ENCODE measurements at places on chromosomes 2 and 18.

DNA sequence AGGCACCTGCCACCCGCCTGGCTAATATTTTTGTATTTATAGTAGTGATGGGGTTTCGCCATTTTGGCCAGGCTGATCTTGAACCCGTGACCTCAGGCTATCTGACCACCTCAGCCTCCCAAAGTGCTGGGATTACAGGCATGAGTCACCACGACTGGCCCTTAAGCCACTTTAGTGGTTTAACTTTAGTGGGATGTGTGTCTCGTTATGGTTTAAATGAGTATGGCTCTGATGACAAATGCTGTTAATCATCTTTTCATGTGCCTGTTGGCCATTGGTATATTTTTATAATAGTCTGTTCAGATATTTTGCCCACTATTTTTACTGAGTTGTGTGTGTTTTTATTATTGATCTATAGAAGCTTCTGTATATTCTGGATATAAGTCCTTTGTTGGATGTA is 205.9 kb downstream of the MYO1B start:
- DNase-seq = no peak
- H3K27me3 ChIP-seq = no peaks in the 10 kb centered on the region
- no peak overlapping the region for H3K27ac ChIP-seq
- H3K4me1 ChIP-seq = no peaks in the 10 kb centered on the region

- H3K4me1 ChIP-seq = peaks cover 26% of the 10 kb centered on the region
- H3K36me3 ChIP-seq = peaks cover 16% of the 10 kb centered on the region
- no peak overlapping the region for H3K27ac ChIP-seq
- H3K4me3 ChIP-seq = no peak overlapping the region
- H3K27me3 ChIP-seq = no peaks in the 10 kb centered on the region
Observed at GRCh38 chr2:99354070-99354469, 16.9 kb downstream of the EIF5B start.

DNA sequence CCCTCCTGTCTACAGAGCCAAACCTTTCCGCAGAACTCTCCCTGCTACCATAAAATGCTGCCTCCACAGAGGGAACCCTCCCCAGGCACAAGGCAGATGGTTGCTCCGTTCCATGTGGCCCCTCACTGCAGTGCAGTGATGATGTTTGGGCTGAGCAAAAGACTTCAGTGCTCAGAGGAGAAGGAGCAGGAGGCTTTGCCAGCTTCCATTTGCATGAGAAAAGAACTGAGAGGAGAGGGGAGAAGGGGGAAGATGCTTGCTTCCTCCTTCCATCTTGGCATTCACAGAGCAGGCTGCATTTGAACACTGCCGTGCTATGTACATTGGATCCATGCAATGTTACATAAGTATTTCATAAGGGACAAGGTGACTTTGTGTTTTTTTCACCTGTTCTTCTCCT is 46.6 kb upstream of the TMEM200C start:
- H3K27me3 ChIP-seq = peaks cover 20% of the 10 kb centered on the region
- DNase-seq = no peak
- no peaks in the 10 kb centered on the region for H3K4me1 ChIP-seq
- no peak overlapping the region for H3K4me3 ChIP-seq

- H3K27ac ChIP-seq = no peak overlapping the region
- H3K4me3 ChIP-seq = no peak overlapping the region
- H3K27me3 ChIP-seq = peaks cover 3% of the 10 kb centered on the region
- no peaks in the 10 kb centered on the region for H3K4me1 ChIP-seq
- H3K36me3 ChIP-seq = no peaks in the 10 kb centered on the region
- no peak for DNase-seq
Observed at GRCh38 chr18:35905436-35905835, 67.0 kb upstream of the RMP24 start.

GRCh38 chr18:76522122-76522503 is 27.1 kb upstream of the ZNF516 start:
- no peak overlapping the region for H3K4me3 ChIP-seq
- H3K4me1 ChIP-seq = peaks cover 14% of the 10 kb centered on the region
- H3K36me3 ChIP-seq = no peaks in the 10 kb centered on the region

DNA sequence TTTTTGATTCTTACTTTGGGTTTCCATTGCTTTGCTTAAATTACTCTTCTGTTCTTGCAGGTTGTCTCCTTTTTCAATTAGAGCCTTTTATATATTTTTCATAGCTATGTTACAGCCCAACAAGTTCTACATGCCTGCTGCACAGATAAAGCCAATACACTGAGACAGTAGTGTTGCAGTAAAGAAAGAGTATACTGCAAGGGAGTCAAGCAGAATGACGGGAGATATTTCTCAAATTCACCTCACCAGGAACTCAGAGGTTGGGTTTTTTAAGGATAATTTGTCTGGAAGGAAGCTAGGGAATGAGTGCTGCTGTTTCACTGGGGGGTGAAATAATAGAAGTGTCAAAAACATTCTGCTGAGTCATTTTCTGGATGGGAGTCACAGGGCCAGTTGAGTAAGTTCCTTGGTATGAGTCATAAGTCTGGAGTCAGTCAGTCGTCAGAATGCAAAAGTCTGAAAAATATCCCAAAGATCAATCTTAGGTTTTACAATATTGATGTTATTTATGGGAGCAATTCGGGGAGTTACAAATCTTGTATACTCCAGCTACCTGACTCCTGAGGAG is 193.0 kb upstream of the RGPD4 start:
- no peaks in the 10 kb centered on the region for H3K36me3 ChIP-seq
- H3K27me3 ChIP-seq = no peaks in the 10 kb centered on the region
- no peak overlapping the region for H3K27ac ChIP-seq
- no peak for DNase-seq

DNA sequence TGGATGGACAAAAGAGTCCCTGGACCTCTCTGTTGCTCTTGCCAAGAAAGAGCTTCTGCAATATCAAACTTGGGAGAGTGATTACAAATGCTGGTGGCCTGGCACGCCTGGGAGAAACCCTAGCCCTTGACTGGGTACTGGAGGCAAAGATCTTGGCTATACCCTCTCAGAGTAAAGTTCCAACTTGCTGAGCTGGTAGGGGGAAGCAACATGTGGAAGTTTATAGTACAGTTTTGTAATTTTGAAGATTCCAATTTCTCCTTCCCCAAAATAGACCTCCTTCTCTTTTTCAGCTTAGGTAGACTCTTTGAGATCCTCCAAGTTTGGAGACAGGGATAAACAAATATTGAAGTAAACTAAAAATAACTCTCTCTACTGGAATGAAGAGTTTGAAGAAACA is 645.3 kb downstream of the NR4A2 start:
- no peaks in the 10 kb centered on the region for H3K27me3 ChIP-seq
- H3K4me3 ChIP-seq = no peak overlapping the region
- DNase-seq = no peak
- no peaks in the 10 kb centered on the region for H3K36me3 ChIP-seq

- no peak for DNase-seq
- H3K27ac ChIP-seq = no peak overlapping the region
- H3K36me3 ChIP-seq = no peaks in the 10 kb centered on the region
Observed at GRCh38 chr2:157192445-157193423, 64.8 kb upstream of the GALNT5 start.

DNA sequence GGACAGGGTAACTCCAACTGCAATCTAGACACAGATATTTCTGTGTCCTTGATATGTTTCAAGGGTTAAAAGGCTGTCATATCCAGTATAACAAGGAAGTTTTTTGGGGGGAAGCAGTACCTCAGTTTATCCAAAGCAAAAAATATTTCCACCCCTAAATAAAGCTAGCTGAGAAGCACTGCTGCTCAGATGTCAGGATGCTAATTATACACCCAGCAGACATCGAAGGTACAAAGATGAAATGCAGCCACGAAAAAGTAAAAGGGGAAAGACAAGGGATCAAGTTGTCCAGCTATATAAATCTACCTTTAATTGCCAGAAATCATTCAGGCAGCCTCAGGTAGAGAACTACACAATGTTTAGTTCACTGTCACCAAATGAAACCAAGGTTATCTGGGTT is 26.2 kb downstream of the ELAC1 start:
- H3K4me3 ChIP-seq = no peak overlapping the region
- H3K27me3 ChIP-seq = no peaks in the 10 kb centered on the region
- peaks cover 17% of the 10 kb centered on the region for H3K36me3 ChIP-seq
- H3K27ac ChIP-seq = no peak overlapping the region
- DNase-seq = no peak

- H3K27ac ChIP-seq = no peak overlapping the region
- no peaks in the 10 kb centered on the region for H3K36me3 ChIP-seq
- no peaks in the 10 kb centered on the region for H3K4me1 ChIP-seq
- H3K4me3 ChIP-seq = no peak overlapping the region
- no peaks in the 10 kb centered on the region for H3K27me3 ChIP-seq
Observed at GRCh38 chr2:83055376-83056010, 1403.6 kb downstream of the SUCLG1 start.

DNA sequence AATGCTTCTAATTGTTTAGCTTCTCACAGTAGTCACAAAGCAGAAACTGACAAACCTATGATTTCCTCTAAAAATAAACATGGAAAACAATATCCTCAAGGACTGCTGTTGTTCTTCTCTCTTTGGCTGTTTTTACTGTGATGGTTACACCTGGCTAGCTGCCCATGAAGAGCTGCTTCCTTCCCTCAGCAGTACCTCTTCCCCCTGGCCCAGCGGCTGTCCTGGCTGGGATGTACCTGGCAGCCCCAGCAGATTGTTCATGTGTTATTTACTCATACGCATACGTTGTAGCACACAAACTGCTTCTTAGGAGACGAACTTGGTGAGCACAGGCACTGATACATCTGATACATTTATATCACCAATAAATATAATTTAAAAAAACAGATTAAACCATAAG is 27.4 kb downstream of the NEMP2 start:
- H3K36me3 ChIP-seq = peaks cover 32% of the 10 kb centered on the region
- no peaks in the 10 kb centered on the region for H3K27me3 ChIP-seq
- no peak for DNase-seq
- H3K4me3 ChIP-seq = no peak overlapping the region
- H3K4me1 ChIP-seq = peaks cover 30% of the 10 kb centered on the region
- H3K27ac ChIP-seq = peak overlapping the region; percentile 47

DNA sequence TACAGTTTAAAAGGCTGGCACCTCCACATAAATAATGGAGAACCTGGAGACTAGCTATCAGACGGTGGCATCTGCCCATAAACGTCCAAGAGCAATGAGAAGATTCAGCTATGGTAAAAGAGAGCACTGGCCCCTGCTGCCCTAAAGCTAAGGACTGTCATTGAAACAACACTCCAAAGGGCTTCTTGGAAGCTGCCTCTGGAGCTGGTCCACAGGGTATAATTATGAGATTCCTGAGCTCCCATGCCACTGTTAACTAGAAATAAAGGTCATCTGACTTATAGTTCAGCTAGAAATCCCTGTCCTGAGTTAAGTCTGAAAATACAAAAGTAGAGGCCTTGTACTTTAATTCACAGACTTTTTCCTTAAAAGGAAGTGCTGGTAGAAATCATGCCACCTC is 39.9 kb upstream of the RBMS1 start:
- H3K4me3 ChIP-seq = no peak overlapping the region
- no peak for DNase-seq
- no peaks in the 10 kb centered on the region for H3K4me1 ChIP-seq
- no peaks in the 10 kb centered on the region for H3K36me3 ChIP-seq

GRCh38 chr2:37664231-37664643 is 7.2 kb downstream of the CDC42EP3 start:
- no peaks in the 10 kb centered on the region for H3K27me3 ChIP-seq
- no peak overlapping the region for H3K4me3 ChIP-seq
- no peak for DNase-seq
- H3K4me1 ChIP-seq = peaks cover 11% of the 10 kb centered on the region
- H3K36me3 ChIP-seq = peaks cover 4% of the 10 kb centered on the region
- peak overlapping the region; percentile 26 for H3K27ac ChIP-seq

DNA sequence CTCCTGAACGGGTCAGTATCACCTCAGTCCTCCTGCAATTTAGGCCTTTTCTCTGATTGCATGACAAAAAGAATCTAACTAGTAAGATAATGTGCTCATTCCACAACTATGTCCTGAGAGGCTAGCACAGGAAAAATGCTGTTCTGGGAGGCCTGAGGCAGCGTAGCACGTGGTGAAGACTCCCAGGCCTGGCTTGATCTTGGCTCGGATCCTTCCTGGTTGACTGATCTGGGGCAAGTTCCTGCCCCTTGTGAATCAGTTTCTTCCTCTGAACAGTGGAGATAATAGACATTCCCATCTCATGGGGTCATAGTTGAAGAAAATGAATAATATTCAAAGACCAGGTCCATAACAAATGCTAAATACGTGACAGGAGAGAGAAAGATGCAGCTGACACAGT is 12.3 kb downstream of the FBLN7 start:
- H3K4me1 ChIP-seq = peaks cover 9% of the 10 kb centered on the region
- H3K27me3 ChIP-seq = peaks cover 9% of the 10 kb centered on the region
- H3K4me3 ChIP-seq = no peak overlapping the region
- H3K36me3 ChIP-seq = no peaks in the 10 kb centered on the region
- no peak overlapping the region for H3K27ac ChIP-seq
- DNase-seq = no peak

DNA sequence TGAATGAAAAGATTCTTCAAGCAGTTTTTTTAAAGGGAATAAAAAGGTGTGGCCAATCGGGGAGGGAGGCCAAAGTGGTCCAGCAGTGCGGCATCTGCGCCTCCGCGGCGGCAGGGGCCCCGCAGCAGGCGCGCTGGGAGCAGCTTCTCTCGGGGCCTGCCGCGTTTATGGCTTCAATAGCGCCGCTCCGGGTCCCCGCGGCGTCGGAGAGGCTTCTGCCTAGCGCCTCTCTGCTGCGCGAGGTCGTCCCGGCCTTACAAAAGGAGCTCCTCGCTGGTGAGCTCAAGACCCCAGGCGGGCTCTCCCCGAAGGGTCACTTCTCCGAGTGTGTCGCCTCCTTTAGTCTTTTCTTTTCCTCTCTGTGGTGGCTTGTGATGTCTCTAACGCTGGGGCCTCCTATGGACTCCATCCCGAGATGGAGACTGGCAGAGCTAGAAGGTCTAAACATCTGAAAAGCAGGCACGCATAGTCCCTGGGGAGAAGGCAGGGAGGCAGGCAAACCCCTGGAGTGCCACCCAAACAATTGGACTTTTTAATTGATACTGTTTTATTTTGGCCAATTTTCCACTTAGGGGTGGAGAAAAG is 67.1 kb downstream of the SUMO1 start:
- DNase-seq = peak; percentile 4
- H3K27me3 ChIP-seq = peaks cover 20% of the 10 kb centered on the region
- no peak overlapping the region for H3K27ac ChIP-seq
- H3K36me3 ChIP-seq = no peaks in the 10 kb centered on the region

DNA sequence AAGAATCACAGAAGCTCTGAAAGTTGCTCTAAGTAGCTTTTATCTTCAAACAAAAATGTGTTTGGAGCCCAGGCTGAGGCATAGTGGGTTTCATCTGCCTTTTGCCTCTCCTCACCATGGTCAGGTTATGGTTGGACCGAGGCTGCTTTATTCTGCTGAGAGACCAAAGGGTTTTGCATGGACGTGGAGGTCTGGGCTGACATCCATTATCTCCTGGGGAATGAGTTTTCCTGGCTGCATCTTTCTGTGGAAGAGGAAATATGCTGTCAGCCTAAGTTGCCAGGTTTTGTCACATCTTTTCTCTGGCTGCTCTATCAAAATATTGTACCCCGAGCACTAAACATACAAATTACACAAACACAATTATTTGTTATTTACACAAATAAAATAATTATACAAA is 223.2 kb downstream of the LDLRAD4 start:
- H3K27ac ChIP-seq = no peak overlapping the region
- peaks cover 3% of the 10 kb centered on the region for H3K27me3 ChIP-seq
- H3K36me3 ChIP-seq = no peaks in the 10 kb centered on the region
- peaks cover 18% of the 10 kb centered on the region for H3K4me1 ChIP-seq
- H3K4me3 ChIP-seq = no peak overlapping the region
